ENCODE measurements at places on chromosomes 11 and 22. TPM values are rescaled to one million over a fixed set of nuclear protein-coding genes. Genes with fewer than 3 reads are reported as not detected.
A peak's percentile ranks its signal among the peaks of the same experiment; 100 is the strongest.

Gene OR52E8
- total RNA-seq = not detected

GRCh38 chr22:28019360-28019759, 100.3 kb upstream of the PITPNB start:
- no peaks in the 10 kb centered on the region for H3K27me3 ChIP-seq
- H3K4me3 ChIP-seq = no peak overlapping the region
- H3K27ac ChIP-seq = no peak overlapping the region
- no peak for DNase-seq
- H3K4me1 ChIP-seq = peaks cover 7% of the 10 kb centered on the region
- H3K36me3 ChIP-seq = no peaks in the 10 kb centered on the region

DNA sequence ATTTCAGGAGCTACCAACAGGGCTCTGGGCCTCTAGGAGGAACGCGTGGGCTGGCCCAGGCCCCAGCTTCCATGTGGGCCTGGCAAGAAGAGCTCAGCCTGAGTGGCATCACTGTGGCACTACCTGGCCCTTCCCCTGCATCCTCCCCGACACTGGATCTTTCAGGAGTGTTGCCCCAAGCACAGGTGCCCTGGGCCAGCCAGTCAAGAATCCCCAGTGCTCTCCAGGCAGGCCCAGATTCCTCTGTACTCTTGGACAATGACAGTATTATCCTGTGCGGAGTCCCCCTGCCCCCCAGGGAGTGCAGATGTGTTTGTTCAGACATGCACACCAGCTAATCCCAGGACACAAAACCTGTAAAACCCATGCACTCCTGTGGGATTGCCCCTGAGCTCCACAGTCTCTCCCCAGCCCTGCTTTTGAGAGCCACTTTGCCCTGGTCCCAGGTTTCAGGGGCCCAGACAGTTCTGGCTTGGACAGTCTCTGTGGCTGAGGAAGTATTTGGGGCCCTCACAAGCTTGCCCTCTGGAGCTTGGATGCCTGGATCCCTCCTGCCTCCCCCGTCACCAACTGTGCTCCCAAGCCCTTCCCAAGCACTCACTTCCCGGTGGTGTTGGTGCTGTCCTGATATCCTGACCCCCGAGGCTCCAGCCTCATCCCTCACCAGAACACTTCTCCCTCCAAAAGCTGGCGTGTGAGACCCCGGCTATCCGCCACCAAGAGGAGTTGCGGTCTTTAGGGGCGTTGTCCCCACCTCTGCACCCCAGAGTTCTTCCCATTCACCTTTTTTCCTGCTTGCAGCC, 39.9 kb downstream of the KCNC1 start:
- no peaks in the 10 kb centered on the region for H3K36me3 ChIP-seq
- no peaks in the 10 kb centered on the region for H3K4me1 ChIP-seq
- H3K27me3 ChIP-seq = no peaks in the 10 kb centered on the region
- H3K4me3 ChIP-seq = no peak overlapping the region
- H3K27ac ChIP-seq = no peak overlapping the region

DNA sequence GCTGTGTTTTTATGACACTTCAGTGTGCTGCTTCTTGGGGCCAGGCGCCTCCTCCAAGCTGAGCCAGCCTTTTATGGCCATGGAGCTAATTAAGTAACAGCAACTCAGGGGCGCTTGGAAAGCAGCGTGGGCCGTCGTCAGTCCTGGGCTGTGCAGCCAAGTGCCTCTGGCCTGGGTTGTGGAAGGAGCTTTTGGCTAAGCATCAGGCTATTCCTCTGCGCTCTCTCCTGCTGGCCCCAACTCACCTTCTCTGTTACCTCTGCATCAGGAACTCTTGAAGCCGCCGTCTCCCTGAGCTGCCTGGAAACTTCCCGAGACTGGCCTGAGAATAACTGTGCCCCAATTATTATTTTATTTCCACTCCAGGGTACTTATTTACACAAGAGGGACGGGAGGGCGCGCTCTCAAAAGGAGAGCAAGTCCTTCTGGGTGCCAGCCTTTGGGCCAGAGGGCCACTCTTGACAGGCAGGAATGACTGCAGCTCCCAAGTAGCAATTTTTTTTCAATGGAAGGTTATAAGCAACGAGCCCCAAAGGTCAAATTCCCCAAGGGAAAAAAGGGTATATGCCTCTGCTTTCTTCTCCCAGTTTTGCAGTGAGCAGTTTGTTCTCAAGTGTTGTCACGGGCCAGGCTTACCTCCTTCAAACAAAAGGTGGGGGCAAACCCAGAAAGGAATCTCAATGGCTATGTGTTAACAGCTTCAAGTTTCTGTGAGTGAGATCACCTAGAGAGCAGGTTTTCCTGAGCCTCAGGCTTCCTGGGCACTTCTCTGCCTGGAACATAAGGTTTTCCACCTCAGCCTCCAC, 38.5 kb upstream of the NAV2 start:
- H3K36me3 ChIP-seq = no peaks in the 10 kb centered on the region
- H3K4me1 ChIP-seq = peaks cover 12% of the 10 kb centered on the region
- peak; percentile 59 for DNase-seq
- no peaks in the 10 kb centered on the region for H3K27me3 ChIP-seq
- no peak overlapping the region for H3K27ac ChIP-seq
- H3K4me3 ChIP-seq = no peak overlapping the region

DNA sequence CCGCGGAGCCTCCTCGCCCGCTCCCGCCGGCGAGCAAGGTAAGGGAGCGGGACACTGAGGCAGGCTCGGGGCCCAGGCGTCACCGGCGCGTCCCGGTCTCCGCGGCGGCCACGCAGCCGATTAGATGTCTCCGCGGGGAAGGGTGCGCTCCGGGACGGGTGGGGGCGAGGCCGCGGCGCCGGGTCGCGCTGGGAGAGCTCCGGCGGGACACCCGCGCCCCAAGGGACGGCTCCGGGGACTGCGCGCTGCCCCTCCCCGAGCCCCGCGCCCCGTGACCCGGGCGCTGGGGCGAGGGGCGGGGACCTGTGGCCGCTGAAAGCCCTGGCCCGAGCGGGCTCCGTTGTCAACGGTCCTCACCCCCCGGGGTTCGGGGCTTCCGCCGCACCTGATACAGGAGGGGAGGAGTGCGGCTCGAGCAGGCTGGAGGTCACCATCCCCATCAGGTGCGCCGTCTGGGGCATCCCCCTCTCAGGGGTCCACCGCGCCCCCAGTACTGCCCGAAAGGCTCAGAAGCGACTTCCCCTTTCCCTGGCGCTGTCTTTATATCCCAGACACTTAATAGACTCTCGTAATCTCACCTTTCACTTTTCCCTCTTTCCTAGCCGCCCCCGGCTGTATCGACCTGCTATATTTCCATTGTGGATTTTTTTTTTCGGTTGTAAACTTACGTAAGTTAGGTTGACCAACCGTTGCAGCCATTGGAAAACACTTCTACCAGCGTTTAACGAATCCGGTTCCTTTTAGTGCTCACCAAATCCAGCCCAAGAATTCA, 573 bp downstream of the PPFIA1 start:
- H3K4me3 ChIP-seq = peak overlapping the region; percentile 80
- peak overlapping the region; percentile 78 for H3K27ac ChIP-seq
- peaks cover 5% of the 10 kb centered on the region for H3K36me3 ChIP-seq
- peaks cover 3% of the 10 kb centered on the region for H3K27me3 ChIP-seq
- DNase-seq = peak; percentile 73

Gene SNRPD3
- total RNA-seq = 89.9 TPM

Gene MOV10L1
- 1.0 TPM for total RNA-seq

- no peaks in the 10 kb centered on the region for H3K27me3 ChIP-seq
- DNase-seq = no peak
- no peak overlapping the region for H3K4me3 ChIP-seq
- no peak overlapping the region for H3K27ac ChIP-seq
- H3K36me3 ChIP-seq = no peaks in the 10 kb centered on the region
These were observed 65.1 kb downstream of the PARVG start for GRCh38 chr22:44245867-44246266.

DNA sequence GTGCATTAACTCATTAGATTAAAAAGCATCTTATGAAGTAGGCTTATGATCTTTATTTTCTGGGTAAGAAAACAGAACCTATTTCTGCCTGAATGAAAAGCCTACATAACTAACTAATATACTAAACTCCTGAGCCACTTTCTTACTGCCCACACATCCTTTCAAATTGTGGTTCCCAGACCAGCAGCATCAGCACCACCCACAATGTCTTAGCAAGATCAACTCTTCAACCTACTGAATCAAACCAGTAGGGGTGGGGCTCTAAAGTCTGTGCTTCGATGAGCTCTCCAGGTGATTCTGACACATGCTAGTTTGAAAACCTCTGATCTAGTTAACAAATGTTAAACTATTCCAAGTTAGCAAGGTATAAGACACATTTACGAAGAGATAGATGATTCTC, 462.4 kb downstream of the DLG2 start:
- DNase-seq = no peak
- H3K27ac ChIP-seq = no peak overlapping the region
- no peak overlapping the region for H3K4me3 ChIP-seq
- H3K36me3 ChIP-seq = no peaks in the 10 kb centered on the region
- H3K4me1 ChIP-seq = no peaks in the 10 kb centered on the region

- no peaks in the 10 kb centered on the region for H3K36me3 ChIP-seq
- no peak overlapping the region for H3K4me3 ChIP-seq
- H3K4me1 ChIP-seq = peaks cover 13% of the 10 kb centered on the region
These were observed 12.0 kb upstream of the STK33 start for GRCh38 chr11:8605971-8606563.

Gene CLCF1
- 2.3 TPM for total RNA-seq

Gene PCNX3
- total RNA-seq = 11.0 TPM

DNA sequence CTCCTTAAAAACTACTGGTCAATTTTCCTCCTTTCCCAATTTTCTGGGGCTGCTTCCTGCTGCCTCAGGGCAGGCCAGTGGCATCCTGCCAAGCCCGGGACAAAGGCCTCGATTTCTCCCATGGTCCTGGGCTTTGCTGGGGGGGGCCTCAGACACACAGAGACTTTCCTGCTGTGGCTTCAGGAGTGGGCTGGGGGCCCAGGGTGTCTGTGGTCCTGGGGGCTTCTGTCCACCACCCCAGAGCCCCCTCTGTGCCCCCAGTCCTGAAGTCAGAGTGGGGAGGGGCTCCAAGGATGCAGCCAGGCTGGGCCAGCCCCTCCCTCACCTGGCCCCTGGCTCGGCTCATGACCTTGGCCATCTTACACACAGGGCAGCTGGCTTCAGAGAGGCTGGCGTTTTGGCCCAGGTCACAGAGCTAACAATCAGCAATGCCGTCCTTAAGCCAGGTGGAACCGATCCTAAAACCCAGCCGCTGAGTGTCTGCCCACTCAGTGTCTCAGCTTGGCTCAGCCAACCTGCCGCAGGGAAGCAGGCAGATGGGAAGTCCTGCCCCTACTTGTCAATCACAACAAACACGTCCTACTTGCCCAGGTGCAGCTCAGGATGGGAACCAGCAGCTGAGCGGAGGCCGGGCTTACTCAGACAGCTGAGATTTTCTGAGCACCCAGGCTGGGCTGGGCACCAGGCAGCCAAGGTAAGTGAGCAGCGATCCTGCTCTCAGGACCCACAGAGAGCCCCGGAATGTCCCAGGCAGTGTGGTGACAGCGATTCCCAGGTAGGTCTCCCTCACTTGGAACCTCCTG, 34.6 kb downstream of the OSBPL5 start:
- DNase-seq = no peak
- no peak overlapping the region for H3K4me3 ChIP-seq
- H3K36me3 ChIP-seq = peaks cover 8% of the 10 kb centered on the region
- no peaks in the 10 kb centered on the region for H3K27me3 ChIP-seq
- no peak overlapping the region for H3K27ac ChIP-seq

Gene MS4A6E
- total RNA-seq = not detected

Gene MMP8
- total RNA-seq = not detected

GRCh38 chr22:19962246-19962908, 20.8 kb upstream of the TXNRD2 start:
- H3K27ac ChIP-seq = no peak overlapping the region
- H3K4me1 ChIP-seq = peaks cover 2% of the 10 kb centered on the region
- H3K4me3 ChIP-seq = no peak overlapping the region
- H3K27me3 ChIP-seq = no peaks in the 10 kb centered on the region
- peak; percentile 71 for DNase-seq

Gene MTFP1
- total RNA-seq = 4.6 TPM

- no peaks in the 10 kb centered on the region for H3K27me3 ChIP-seq
- no peaks in the 10 kb centered on the region for H3K4me1 ChIP-seq
- no peaks in the 10 kb centered on the region for H3K36me3 ChIP-seq
- no peak for DNase-seq
- no peak overlapping the region for H3K27ac ChIP-seq
- H3K4me3 ChIP-seq = no peak overlapping the region
These were observed 101.9 kb downstream of the ARL14EP start for GRCh38 chr11:30424844-30425243.

Gene MMP13
- not detected for total RNA-seq

GRCh38 chr22:38755911-38756532, at the start of gene SUN2:
Gene SUN2 (minus strand): TSS chr22:38755998. CDS start chr22:38752628, 3,370 bp downstream.
- H3K4me1 ChIP-seq = peaks cover 7% of the 10 kb centered on the region
- peak; percentile 79 for DNase-seq
- H3K36me3 ChIP-seq = peaks cover 16% of the 10 kb centered on the region
- H3K27ac ChIP-seq = peak within 1 kb of the TSS; percentile 90
- no peaks in the 10 kb centered on the region for H3K27me3 ChIP-seq

GRCh38 chr11:72271980-72272379, 28.0 kb upstream of the PHOX2A start:
- peaks cover 2% of the 10 kb centered on the region for H3K27me3 ChIP-seq
- H3K36me3 ChIP-seq = no peaks in the 10 kb centered on the region
- DNase-seq = no peak
- no peak overlapping the region for H3K27ac ChIP-seq

DNA sequence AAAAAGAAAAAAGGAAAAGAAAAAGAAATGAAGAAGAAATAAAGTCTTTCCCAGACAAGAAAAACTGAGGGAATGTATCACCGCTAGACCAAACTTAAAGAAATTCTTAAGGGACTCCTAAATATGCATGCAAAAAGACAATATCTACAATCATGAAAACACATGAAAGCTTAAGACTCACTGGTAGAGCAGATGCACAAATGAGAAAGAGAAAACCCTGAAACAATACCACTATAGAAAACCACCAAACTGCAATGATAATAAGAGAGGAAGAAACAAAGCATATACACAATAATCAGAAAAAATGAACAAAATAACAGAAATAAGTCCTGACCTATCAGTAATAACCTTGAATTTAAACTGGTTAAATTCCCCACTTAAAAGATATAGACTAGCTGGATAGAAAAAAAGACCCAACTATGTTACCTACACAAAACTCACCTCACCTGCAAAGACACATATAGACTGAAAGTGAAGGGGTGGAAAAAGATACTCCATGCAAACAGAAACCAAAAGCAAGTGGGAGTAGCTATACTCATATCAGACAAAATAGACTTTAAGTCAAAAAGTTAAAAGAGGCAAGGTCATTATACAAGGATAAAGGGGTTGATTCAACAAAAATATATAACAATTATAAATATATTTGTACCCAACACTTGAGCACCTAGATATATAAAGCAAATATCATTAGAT, 61.3 kb upstream of the NARS2 start:
- no peaks in the 10 kb centered on the region for H3K4me1 ChIP-seq
- H3K27me3 ChIP-seq = peaks cover 4% of the 10 kb centered on the region
- no peak overlapping the region for H3K4me3 ChIP-seq

Gene TSPAN18
- 0.26 TPM for total RNA-seq

- no peaks in the 10 kb centered on the region for H3K27me3 ChIP-seq
- no peak overlapping the region for H3K4me3 ChIP-seq
- no peaks in the 10 kb centered on the region for H3K36me3 ChIP-seq
- H3K27ac ChIP-seq = no peak overlapping the region
These were observed 18.7 kb downstream of the POU2AF1 start for GRCh38 chr11:111360150-111361043.

- H3K4me3 ChIP-seq = no peak overlapping the region
- H3K27ac ChIP-seq = no peak overlapping the region
- H3K27me3 ChIP-seq = no peaks in the 10 kb centered on the region
These were observed 195.1 kb upstream of the CADM1 start for GRCh38 chr11:115699326-115699725.

Gene HOATZ
- total RNA-seq = not detected

Gene RCOR2
- total RNA-seq = 5.6 TPM

Gene CEND1
- total RNA-seq = 1.3 TPM
